ENCODE measurements at places on chromosomes 1 and 21. TPM values are rescaled to one million over a fixed set of nuclear protein-coding genes. Genes with fewer than 3 reads are reported as not detected.

Gene LRRC8C
- polyA plus RNA-seq: 5.0 TPM

DNA sequence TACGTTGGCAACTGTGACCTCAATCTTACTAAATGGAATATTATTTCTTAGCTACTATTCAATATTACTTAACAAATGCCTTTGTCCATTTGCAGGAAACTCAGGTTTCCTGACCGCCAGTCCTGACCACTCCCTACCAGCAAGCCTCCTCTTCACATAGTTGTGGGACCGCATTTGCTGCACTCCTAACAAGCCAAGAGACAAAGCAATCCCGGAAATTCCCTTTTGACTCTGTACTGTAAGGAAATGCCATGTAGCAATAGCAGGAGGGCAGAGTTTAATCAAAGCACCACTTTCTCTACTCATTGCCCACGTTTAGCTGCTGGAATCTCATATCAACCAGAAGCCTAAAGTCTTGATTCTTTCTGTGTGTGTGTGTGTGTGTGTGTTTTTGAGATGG, 28.1 kb upstream of the ACBD6 start:
- no peak for DNase-seq

DNA sequence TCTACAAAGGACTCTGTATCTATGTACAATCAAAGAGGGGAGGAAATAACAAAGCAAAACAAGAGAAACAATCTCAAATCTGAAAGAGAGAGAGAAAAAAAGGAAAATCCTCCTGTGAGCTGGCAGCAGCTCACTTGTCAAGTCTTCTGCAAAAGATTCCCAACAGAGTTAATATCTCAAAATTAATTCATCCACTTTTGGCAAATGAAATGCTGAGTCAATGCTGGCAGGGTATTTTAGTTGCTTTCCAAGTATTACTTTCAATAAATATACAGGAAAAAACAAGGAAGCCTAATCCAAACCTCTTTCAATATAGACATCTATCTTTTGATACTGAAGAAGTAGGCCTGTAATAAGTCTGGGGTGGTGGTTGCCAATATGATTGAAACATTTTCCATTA, 613.9 kb upstream of the NEGR1 start:
- no peak for DNase-seq

DNA sequence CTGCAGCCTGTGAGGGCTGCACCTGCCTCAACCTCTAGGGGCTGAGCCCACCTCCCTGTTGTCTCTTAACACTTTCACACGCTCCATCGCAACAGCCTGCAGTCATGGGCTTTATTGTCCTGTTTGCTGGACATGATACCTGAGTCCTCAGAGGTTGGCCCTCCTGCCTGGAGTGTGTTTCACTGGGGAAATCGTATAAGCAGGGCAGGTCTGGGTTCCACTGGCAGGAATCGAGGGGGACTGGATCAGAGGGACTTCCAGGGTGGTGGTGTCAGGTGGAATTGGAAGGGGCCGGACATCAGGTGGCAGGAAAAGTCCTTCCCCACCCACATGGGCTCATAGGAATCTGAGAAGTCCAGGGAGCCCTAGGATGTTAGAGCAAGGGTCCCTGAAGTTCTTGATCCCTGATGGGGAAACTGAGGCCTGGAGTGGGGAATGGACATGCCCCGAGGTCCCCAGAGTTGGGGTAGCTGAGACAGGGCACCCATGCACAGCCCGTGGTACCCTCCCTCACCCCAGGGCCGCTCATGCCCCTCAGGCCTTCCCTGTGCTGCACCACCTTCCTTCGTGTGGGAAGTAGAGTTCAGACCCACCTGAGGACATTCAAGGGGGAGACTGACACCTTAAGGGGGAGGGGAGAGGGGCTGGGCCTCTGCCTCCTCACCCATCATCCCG, 66.6 kb downstream of the PIK3CD start:
- no peak for DNase-seq

Gene NBPF3
- polyA plus RNA-seq: 13.6 TPM

Gene LCE2D
- not detected for polyA plus RNA-seq

DNA sequence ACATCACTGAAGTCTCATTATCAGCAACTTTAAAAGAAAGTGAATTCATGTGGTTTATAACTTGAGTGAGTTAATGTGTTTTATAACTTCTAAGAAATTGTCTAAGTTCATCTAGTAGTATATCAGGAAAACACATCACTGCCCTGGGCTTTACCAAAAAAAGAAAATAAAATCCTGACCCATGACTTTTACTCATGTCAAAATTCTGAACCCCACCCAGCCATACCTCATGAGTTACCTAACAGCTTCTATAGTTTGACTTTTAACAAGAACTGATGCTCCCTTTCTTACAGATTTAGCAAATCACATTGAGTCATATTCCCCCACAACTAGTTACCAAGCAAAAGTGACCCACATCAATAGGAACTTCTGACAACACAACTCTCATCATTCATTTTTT, 57.4 kb downstream of the ESRRG start:
- no peak for DNase-seq
